ENCODE measurements at places on chromosomes 16 and 17. TPM values are rescaled to one million over a fixed set of nuclear protein-coding genes. Genes with fewer than 3 reads are reported as not detected.

- no peaks in the 10 kb centered on the region for H3K36me3 ChIP-seq
- no peak for DNase-seq
- H3K4me3 ChIP-seq, result no peak overlapping the region
- no peaks in the 10 kb centered on the region for H3K27me3 ChIP-seq
- H3K4me1 ChIP-seq, result no peaks in the 10 kb centered on the region
These were observed 42.4 kb downstream of the SYT17 start for GRCh38 chr16:19210280-19210924.

DNA sequence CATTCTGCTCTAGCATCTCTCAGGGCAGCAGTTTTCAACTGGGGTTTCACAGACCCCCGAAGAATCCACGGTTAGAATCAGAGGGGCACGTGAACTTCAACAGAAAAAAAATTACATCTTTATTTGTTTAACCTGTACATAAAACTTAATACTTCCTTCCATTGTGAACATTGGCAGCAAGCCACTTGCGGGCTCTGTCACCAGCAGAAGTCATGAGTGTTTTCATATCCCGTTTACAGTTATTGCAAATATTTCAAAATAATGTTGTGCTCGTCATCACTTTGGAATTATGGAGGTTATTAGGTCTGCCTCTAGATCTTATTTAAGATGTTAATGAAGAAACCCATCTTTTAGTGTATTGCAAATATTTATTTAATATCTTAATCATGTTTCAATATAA, 109.8 kb downstream of the SDR42E1 start:
- no peaks in the 10 kb centered on the region for H3K4me1 ChIP-seq
- DNase-seq, result no peak
- H3K4me3 ChIP-seq, result no peak overlapping the region

GRCh38 chr16:64346080-64346479, 775.8 kb downstream of the CDH11 start:
- no peaks in the 10 kb centered on the region for H3K27me3 ChIP-seq
- DNase-seq, result no peak
- H3K4me3 ChIP-seq, result no peak overlapping the region
- H3K27ac ChIP-seq, result no peak overlapping the region
- no peaks in the 10 kb centered on the region for H3K36me3 ChIP-seq

DNA sequence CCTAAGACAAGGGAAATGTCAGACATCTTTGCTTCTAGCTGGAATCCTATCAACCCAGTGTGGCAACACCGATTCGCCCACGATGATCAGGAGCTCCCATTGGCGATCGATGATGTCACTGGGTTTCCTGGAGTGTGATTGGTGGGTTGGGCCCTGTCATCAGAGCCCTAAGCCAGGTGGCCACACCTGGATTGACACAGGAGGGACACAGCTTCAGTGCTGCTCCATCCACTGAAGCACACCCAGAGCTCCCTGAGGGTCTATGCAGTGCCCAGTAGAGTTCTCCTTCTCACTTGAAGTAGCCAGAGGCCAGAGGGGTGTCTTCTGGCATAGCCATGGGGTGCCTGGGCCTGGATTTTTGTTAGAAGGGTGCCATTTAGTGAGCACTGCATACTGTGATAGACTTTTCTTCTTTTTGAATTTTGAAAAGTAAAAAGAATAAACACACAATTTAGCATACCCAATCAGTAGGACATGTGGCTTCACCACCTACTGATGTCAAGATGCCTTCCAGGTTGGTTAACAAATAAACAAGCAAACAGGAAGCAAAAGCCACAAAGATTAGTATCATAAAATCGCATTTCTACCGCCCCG, 77.6 kb downstream of the CMIP start:
- H3K27me3 ChIP-seq, result no peaks in the 10 kb centered on the region
- H3K36me3 ChIP-seq, result no peaks in the 10 kb centered on the region

DNA sequence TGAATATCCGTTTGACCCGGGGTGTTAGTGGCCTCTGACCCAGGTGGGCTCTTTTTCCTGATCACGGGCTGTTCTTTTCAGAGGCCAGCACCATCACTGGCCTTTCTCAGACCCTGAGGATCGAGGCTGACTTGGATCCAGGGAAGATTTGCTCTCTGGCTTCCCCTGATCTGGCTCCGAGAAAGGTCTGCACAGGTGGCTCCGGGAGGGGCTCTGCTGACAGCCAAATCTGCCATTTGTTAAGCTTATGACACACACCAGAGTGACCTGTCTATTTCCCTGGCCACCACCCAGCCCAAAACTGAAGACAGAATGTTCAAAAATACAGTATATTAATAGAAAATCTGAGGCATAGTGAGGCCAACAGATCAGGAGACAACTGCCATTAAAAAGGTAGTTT, 221.8 kb upstream of the TNRC6C start:
- DNase-seq, result peak; percentile 36
- H3K4me1 ChIP-seq, result peaks cover 37% of the 10 kb centered on the region
- no peaks in the 10 kb centered on the region for H3K36me3 ChIP-seq
- H3K27me3 ChIP-seq, result peaks cover 26% of the 10 kb centered on the region

DNA sequence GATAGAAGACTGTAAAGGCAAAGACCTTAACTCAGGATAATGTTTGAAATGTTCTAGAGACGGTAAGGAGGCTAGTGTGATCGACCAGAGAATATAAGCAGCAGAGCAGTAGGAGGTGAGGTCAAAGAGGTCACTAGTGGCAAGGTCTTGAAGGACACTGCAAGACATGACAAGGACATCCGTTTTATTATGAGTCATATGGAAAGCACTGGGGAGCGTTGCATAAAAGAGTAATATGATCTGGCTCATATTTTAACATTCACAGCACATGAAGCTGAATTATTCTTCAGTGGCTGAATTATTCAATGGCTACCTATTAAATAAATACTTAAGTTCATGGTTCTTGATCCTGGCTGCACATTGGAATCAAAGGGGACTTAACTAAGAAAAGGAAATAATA, 123.7 kb downstream of the SOX9 start:
- H3K27ac ChIP-seq, result no peak overlapping the region
- DNase-seq, result no peak
- H3K27me3 ChIP-seq, result no peaks in the 10 kb centered on the region
- H3K4me1 ChIP-seq, result no peaks in the 10 kb centered on the region
- no peak overlapping the region for H3K4me3 ChIP-seq

DNA sequence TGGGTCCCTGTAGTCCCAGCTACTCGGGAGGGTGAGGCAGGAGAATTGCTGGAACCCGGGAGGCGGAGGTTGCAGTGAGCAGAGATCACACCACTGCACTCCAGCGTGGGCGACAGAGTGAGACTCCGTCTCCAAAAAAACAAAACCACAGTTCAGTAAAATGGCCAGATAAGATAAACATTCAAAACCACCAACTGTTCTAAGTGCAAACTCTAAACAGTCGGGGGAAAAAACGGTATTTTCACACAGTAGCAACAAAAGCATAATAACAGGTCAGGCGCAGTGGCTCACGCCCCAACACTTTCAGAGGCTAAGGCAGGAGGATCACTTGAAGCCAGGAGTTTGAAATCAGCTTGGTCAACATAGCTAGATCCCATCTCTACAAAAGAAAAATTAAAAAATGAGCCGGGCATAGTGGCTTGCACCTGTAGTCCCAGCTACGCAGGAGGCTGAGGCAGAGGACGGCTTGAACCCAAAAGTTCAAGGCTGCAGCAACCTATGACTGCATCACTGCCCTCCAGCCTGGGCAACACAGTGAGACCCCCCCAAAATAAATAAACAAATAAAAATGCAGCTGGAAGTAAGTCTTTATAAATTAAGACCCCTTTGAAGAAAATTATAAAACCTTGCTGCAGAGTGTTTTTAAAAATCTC, 10.8 kb upstream of the HASPIN start:
- no peak for DNase-seq
- no peak overlapping the region for H3K27ac ChIP-seq
- H3K36me3 ChIP-seq, result peaks cover 61% of the 10 kb centered on the region
- H3K4me1 ChIP-seq, result no peaks in the 10 kb centered on the region
- H3K4me3 ChIP-seq, result no peak overlapping the region

- no peaks in the 10 kb centered on the region for H3K36me3 ChIP-seq
- DNase-seq, result no peak
- no peak overlapping the region for H3K4me3 ChIP-seq
- no peaks in the 10 kb centered on the region for H3K27me3 ChIP-seq
- peaks cover 64% of the 10 kb centered on the region for H3K4me1 ChIP-seq
These were observed 2.4 kb downstream of the DOK4 start for GRCh38 chr16:57483725-57484514.

GRCh38 chr16:19114359-19115147, 789 bp downstream of the ITPRIPL2 start:
- no peaks in the 10 kb centered on the region for H3K27me3 ChIP-seq
- peaks cover 66% of the 10 kb centered on the region for H3K4me1 ChIP-seq
- DNase-seq, result peak; percentile 82
- no peaks in the 10 kb centered on the region for H3K36me3 ChIP-seq
- peak overlapping the region; percentile 96 for H3K27ac ChIP-seq

- DNase-seq, result no peak
- H3K27ac ChIP-seq, result no peak overlapping the region
- H3K36me3 ChIP-seq, result no peaks in the 10 kb centered on the region
- H3K27me3 ChIP-seq, result no peaks in the 10 kb centered on the region
These were observed 1.1 kb upstream of the SLC47A2 start for GRCh38 chr17:19717411-19717908.

DNA sequence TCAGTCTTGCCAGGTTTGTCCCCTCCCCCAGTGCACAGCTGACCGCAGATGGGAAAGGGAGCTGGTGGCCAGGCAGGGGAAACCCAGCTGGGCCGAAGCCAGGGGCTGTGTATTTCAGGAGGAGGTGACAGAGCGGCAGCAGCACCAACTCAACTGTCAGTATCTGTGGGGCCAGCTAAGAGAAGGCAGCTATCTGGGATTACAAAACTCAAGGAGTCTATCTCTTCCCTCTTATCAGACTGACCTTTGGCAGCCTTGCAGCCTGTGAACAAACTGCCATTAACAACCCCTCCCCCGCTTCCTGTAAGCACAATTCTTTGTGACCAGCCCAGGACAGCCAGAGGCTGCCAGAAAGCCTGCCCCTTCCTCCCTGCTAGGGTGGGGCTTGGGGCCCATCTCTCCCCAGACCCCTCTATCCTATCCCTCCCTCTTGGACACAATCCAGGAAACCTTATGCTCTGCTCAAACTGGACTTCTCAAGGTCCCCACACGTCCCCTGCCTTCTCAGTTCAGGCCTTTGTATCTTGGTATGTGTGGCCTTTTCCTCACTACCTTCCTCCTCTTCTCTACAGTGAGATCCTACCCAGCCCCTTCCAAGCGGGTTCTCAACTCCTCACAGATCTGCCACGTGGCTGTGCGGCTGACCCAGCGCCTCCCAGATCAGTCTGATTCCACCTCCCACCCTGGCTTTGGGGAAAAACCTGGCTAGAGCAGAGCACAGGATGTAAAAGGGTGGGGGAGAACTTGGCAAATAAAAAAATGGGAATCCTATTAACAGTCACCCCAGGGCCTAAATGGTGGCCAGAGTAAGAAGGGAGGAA, 10.5 kb downstream of the ST3GAL2 start:
- no peak overlapping the region for H3K4me3 ChIP-seq
- H3K27ac ChIP-seq, result peak overlapping the region; percentile 67
- H3K27me3 ChIP-seq, result no peaks in the 10 kb centered on the region
- peaks cover 4% of the 10 kb centered on the region for H3K36me3 ChIP-seq
- H3K4me1 ChIP-seq, result peaks cover 66% of the 10 kb centered on the region
- peak; percentile 83 for DNase-seq

DNA sequence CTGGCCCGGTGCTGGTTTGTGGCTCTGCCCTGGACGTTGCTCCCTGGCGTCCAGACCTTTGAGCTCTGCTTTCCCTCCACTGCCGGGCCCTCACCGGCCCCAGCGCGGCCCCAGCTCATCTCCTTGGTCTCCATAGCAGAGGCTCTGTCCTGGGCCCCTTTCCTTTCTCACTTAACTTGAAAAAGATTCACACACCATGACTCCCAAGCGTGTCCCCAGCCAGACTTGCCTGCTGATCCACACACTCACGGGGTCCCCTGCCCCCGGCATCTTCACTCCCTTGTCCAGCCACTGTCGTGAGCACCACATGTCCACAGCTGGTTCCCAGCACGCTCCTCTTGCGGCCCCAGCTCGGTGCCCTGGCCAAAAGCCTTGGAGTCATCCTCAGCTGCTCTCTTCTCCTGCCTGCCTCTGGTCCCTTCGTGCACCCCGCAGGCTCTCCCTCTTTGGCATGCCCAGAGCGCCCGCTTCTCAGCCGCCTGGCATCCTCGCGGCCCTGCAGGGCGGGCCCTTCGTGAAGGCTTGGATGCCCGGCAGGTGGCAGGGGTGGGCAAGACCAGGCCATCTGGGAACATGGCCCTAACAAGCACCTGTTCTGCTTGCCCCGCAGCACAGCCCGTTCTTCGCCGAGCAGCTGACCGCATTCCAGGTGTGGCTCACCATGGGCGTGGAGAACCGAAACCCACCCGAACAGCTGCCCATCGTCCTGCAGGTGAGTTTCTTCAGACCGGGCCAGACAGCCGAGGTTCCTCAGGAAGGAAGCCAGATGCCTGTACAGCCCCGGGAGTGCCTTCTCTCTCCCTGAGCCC, 145.6 kb upstream of the CHMP6 start:
- H3K27ac ChIP-seq, result no peak overlapping the region
- H3K27me3 ChIP-seq, result no peaks in the 10 kb centered on the region
- no peaks in the 10 kb centered on the region for H3K4me1 ChIP-seq
- H3K36me3 ChIP-seq, result peaks cover 31% of the 10 kb centered on the region

DNA sequence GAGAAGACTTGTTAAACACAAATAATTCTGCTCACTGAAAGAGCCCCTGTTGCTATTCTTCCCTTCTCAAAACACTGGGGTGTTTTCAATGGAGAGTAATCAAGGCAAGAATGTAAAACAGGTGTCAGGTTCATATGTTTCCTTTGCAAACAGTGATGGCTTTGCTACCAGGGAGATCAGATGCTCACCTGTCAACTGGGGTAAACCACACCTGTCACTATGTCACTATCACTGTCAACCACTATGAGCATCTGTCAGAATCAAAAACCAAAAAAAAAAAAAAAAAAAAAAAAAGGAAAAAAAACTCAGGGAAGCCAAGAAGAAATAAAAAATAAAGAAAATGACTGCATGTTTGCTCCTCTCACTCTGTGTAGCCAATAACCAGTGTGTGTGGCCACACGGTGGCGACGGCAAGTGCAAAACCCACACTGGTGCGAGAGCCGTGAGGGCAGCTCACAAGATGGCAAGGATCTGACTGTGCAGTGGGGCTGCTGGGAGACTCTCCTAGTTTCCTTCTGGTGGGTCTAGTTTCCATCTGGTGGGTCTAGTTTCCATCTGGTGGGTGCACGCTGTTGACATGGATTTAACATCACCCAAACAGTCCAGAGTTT, 22.7 kb downstream of the USP22 start:
- no peak overlapping the region for H3K27ac ChIP-seq
- peaks cover 13% of the 10 kb centered on the region for H3K4me1 ChIP-seq
- no peaks in the 10 kb centered on the region for H3K27me3 ChIP-seq
- no peak for DNase-seq
- peaks cover 75% of the 10 kb centered on the region for H3K36me3 ChIP-seq

UNKL gene
- 13.0 TPM for total RNA-seq

CHD9NB gene
- total RNA-seq, result 8.7 TPM

ALDOC gene
- total RNA-seq, result 33.0 TPM

ABCA9 gene
- total RNA-seq, result 9.9 TPM

ZNF469 gene
- 0.55 TPM for total RNA-seq

MYCBPAP gene
- total RNA-seq, result 0.42 TPM

DOC2B gene
- total RNA-seq, result 7.3 TPM

AARSD1 gene
- total RNA-seq, result 18.1 TPM
